ENCODE measurements at places on chromosomes 1 and 21.

- no peak for DNase-seq
Observed at GRCh38 chr1:224880593-224881307, 48.7 kb upstream of the DNAH14 start.

DNA sequence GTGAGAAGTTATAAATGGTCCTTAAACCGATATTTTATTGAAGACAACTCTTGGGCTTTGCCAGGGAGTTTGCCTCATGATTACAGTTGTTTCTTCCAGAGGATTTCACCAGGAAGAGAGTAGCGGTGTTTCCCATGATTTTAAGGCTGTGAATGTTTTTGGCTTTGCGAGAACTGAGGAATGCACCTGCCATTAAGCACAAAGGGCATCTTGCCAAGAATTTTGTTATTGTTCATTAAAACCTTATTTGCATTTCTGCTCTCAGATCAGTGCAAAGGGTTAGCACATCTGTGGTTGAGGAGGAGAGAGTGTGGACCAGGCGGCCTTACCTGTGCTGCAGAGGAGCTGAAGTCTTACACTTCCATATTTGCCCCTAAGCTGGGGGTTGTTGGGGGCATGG, 13.8 kb downstream of the CNIH3 start:
- no peak for DNase-seq

- DNase-seq, result no peak
Observed at GRCh38 chr1:53361541-53361961, 33.7 kb upstream of the LRP8 start.

- peak; percentile 95 for DNase-seq
Observed at GRCh38 chr1:31715087-31715872, 11.5 kb upstream of the COL16A1 start.

- no peak for DNase-seq
Observed at GRCh38 chr1:156200044-156200443, 6.1 kb downstream of the SLC25A44 start.

DNA sequence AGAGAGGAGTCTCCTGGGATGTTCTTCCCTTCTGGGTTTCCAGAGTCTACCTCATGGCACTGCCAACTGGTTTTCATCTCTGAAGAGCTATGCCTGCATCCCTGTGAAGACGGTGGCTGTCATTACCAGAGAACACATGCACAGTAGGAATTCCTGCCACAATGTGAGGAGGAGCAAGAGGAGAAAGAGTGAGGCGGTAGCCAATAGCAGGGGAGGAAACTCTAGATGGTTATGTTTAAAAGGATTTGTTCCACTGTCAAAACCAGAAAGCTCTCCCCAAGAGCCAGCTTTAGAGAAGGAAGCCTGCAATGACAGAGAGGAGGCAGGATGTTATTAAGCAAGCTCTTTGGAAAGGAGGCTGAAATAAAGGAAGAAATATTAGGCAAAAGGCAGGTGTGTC, 12.3 kb downstream of the LMX1A start:
- DNase-seq, result no peak

GRCh38 chr1:221708076-221708571, 33.8 kb downstream of the DUSP10 start:
- no peak for DNase-seq

GRCh38 chr1:59846209-59846894, 31.6 kb downstream of the HOOK1 start:
- no peak for DNase-seq

GRCh38 chr1:185695299-185695698, 38.9 kb upstream of the HMCN1 start:
- DNase-seq, result peak; percentile 8

- DNase-seq, result no peak
Observed at GRCh38 chr1:7535934-7536878, 234.9 kb upstream of the VAMP3 start.

- DNase-seq, result no peak
Observed at GRCh38 chr1:38022810-38023209, 10.3 kb downstream of the UTP11 start.

GRCh38 chr21:39182016-39182415, 1.2 kb downstream of the PSMG1 start:
- DNase-seq, result no peak

- DNase-seq, result no peak
Observed at GRCh38 chr1:223331929-223332328, 32.0 kb downstream of the SUSD4 start.

DNA sequence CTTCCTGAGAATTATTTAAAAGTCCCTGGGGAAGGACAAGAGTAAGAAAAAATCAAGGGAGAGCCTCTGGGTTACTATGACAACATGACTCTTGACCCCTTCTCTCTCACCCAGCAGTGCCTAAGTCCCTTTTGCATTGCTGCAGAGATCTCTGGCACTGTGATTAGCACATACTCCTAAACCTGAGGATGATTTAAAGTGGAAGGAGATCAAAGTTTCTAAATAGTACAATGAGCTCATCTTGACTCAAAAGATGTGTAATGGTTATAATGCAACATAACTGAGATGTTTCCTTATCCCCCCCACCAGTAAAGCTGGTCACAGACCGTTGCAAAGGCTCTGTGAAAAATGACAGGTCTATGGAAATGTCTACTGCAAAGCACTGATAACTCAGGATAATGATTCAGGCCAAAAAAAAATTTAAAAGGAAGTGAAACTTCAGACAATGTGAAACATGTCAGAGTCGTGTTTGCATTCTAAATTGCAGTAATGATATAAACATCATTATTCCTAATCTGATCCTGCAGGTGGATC, 519.2 kb downstream of the KIF26B start:
- DNase-seq, result peak; percentile 44

DNA sequence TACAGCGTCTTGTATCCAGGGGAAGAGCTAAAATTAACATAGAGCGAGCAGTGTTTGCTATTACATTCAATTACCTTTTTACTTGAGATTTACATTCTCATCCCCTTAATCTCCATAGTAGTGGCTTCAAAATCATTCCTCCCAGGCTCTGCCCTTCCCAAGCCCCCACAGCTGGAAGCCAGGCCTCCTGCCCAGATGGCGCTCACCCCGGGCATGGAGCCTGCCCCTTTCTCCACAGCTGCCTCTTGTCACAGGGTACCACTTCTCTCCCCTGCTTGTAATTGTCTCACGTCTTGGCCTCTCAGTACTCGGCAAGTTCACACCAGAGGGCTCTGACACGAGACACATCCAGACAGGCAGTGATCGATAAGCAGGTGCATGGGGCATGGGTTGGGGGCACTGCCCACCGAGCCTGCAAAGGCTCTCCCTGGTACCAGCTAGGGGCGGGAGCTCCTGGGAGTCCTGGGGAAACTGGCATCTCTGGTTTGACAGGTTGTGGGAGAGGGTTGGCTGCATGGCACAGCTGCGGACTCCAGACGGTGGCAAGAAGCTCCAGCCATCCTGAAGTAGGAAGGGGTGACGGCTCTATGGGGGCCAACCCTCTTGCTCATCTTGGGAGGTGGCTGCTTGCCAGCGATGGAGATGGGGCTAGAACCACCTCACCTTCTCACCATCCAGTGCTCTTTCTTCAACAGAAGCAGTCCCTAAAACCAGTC, 20.1 kb downstream of the CASZ1 start:
- DNase-seq, result no peak

DNA sequence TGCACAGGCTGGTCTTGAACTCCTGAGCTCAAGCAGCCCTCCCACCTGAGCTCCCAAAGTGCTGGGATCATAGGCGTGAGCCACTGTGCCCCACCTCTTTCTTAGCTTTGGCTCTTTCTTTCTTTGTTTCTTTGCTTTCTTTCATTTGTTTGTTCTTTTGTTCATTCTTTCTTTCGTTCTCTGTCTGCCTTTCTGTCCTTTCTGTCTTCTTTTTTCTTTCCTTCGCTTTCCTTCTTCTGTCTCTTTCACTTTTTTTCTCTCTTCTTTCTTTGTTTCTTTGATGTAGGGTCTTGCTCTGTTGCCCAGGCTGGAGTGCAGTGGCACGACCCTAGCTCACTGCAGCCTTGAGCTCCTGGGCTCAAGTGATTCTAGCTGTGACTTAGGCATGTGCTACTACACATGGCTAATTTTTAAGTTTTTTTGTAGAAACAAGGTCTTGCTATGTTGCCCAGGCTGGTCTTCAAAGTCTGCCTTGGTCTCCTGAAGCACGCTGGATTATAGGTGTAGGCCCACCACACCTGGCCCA, 18.9 kb downstream of the SOX13 start:
- DNase-seq, result no peak

DNA sequence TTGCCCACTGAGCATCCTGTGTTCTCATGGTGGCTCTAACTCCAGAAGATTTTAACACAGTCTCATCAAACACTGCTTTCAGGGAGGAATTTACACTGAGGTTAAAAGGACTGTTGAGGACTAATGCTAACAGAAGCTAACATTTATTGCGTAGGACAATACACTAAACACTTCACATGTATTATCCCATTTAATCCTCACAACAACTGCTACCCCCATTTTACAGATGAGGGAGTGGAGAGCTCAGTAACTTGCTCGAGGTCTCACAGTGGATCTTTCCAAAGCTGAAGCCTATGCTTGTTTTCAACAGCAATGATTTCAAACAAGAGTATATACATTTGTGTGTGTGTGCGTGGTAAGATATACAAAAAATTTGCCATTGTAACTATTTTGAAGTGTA, 13.9 kb downstream of the ATF3 start:
- DNase-seq, result no peak

DNA sequence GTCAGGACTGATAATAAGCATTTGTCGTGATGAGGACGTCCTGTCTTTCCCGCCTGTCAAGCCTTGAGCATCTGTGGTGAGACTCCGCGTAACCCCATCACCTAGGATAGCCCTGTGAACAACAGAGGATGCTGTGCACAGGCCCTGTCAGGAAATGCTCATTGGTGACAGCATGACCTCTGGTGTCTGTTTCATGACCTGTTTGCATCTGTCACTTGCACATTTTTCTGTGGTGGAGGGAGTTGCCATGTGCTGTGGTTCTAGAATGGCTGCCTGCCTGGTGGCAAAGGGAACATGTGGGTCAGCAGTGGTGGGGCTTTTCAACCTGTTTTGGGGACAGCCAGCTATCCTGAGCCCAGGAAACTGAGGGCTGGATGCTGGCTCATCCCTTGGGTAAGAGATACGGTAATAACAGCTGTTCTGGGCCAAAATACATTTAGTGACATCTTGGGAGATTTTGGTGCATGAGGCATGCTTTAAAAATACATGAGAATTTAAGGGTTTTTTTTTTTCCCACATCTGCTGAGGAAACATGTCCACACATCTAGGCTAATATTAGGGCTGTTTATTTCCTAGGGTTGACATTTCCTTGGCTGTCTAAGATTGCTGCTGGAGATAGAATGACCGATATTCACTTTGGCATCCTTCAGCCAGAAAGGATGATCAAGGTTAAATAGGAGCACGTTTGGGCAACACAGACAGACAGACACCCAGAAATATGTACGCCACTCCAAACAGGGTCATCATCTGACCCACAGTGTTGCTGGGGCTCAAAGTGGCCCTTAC, 52.9 kb downstream of the KCNC4 start:
- DNase-seq, result no peak

- DNase-seq, result no peak
Observed at GRCh38 chr1:18814425-18814824, 45.0 kb downstream of the TAS1R2 start.

GRCh38 chr1:168982778-168983177, 123.7 kb upstream of the ATP1B1 start:
- no peak for DNase-seq

DNA sequence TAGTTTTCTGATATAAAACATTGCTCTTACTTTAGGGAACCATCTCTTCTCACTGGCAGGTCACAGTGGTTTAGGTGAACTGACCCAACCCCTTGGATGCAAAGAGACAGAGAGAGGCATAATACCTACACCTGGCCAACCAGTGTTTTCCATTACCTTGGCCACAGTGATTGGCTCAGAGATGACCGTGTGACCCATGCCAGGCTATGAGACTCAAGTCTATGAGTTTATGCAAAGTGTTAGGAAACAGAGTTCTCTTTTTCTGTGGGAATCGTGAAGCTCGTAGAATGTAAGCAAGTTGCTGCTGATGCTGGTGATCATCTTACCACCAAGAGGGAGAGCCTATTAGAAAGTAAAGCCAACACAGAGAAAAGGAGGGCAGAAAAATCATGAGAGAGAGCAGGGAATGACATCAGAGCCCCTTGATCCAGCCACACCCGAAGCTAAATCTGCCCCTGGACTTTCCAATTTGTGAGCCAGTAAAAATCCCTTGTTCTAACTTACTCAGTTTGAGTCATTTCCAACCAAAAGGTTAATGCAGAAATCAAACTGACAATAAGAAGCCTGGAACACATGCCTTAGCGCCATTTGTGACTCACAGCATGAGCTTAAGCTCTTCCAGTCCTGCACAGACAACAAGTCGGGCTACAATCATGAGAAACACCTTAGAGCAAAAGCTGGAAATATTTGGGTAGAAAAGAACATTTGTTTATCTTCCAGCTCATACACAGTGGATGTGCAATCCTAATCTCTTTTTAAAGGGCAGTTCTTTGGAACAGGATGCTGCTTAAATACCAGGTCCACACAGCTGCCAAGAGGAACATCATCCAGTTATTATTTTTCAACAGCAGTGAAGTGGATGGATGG, 81.3 kb upstream of the KAZN start:
- DNase-seq, result peak; percentile 94
